CD8-positive, alpha-beta memory T cell (primary cell): ENCODE measurements at places on chromosomes 12 and 14.

GRCh38 chr12:114221136-114221833 lies 184.7 kb downstream of the TBX5 start:
- no peak for DNase-seq

GRCh38 chr12:21568115-21568514 lies 36.5 kb downstream of the GYS2 start:
- DNase-seq, result no peak

- DNase-seq, result no peak
Measured at GRCh38 chr12:98352218-98352811, 163.1 kb upstream of the TMPO start.

DNA sequence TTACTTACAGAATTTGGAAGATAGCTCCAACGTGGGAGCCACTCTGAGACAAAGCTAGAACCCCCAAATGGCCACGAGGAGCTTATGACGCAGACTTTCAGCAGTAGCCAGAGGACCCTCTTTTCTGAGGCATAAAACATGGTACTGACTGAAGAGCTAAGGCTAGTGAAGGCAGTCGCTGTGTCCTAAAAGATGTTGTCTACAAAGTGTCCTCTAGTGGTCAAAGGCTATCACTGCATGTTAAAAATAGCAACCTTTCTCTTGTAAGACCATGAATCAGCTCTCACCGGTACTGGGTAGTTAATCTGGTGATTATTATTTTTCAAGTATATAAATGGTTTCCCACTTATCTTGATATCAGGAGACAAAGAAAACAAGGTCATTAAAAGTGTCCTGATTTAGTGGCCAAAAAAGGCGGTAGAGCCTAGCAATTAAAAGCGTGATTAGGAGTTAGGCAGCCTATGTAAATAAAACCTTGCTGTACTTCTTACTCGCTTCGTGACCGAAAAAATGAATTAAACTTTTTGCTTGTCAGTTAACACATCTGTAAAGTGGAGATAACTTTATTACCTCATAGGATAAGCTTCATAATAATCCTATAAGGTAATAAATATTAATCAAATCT lies 47.0 kb upstream of the LGR5 start:
- peak; percentile 6 for DNase-seq

DNA sequence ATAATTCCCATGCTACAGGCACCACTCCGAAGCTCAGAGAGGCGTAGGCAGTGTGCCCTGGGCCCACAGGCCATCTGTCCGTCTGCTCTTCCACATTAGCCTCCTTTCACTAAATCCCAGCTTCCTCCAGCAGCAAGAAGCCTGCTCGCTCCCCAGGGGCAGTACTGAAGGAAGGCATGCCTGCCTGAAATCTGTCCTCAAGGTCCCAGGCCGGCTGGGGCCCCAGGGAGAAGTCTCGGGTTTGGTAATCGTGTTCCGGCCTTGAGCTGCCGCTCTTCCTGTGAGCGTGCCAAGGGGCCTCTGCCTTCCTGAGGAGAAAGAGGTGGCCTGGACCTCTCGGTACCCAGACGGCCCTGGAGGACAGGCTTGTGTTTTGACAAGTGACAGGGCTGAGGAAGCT lies 15.2 kb upstream of the DLK1 start:
- DNase-seq, result no peak

DNA sequence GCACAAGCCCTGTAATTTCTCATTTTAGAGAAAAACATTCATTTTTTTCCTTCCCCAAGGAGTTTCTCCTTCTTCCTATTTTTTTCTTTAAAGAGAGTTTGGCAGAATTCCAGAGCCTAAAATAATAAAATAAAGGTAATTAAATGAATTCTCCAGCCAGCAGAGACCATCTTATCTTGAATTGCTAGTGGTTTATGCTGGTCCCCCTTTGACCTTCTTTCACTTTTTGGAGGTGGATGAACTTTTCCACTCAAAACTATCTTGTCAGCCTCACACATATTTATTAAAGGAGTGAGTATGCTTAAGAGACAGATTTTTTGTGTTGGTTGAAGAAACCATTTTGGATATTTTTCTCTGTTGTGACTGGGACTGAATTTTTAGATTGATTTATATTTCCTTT lies 47.6 kb downstream of the ADIPOR2 start:
- DNase-seq, result no peak
